GM12878 (cell line): ENCODE measurements at places on chromosomes 3 and 15. TPM values are rescaled to one million over a fixed set of nuclear protein-coding genes. Genes with fewer than 3 reads are reported as not detected.

ACTR8 gene
- 24.7 and 26.3 TPM in 2 replicates for polyA plus RNA-seq

LINGO1 gene
- polyA plus RNA-seq, result 0.14 and 0.19 TPM in 2 replicates

CKMT1A gene
- polyA plus RNA-seq, result not detected in 2 replicates

PLA2G4D gene
- not detected in 2 replicates for polyA plus RNA-seq

KCNAB1 gene
- 0.58 and 0.69 TPM in 2 replicates for polyA plus RNA-seq

FMN1 gene
- not detected in 2 replicates for polyA plus RNA-seq

MINDY2 gene
- polyA plus RNA-seq, result 5.3 and 9.4 TPM in 2 replicates

USP13 gene
- 7.4 and 11.7 TPM in 2 replicates for polyA plus RNA-seq

DNA sequence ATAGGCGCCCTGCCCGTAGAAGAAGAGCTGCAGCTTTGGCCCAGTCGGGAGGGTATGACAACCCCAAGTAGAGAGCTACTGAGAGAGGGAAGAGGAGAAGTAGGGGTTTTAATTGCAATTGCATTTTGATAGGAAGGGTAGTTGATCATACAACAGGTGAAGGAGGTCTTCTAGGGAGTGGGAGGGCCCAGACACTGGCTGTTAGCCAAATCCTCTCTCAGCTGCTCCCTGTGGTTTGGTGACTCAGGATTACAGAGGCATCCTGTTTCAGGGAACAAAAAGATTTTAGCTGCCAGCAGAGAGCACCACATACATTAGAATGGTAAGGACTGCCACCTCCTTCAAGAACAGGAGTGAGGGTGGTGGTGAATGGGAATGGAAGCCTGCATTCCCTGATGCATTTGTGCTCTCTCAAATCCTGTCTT, 408.9 kb upstream of the THBS1 start:
- DNase-seq, result peak; percentile 19

DNA sequence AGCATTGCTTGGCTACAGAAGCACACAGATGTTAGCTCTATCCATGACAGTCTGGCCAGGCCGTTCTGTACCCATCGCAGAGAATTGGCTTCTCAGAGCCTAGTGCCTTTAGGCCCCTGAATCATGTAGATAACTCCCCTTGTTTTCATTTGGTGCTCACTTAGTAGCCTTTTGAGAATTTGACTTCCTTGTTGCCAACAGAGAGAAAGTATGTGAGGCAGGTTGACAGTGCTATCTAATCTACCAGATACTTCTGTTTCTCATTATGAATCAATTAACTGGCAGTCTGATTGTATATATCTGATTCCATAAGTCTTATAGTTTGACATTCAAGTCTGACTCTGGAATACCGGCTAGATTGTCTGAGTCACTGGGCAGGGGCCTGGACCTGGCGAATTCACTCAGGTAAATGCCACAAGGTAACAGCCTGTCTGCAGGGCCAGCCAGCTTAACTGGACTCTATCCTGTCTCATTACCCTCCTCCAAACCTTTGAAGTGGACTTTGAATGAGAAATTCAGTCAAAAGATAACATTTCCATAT, 160.2 kb downstream of the GHSR start:
- DNase-seq, result no peak

- DNase-seq, result no peak
These were observed 267.9 kb downstream of the GABRG3 start for GRCh38 chr15:27238707-27239423.

- DNase-seq, result no peak
These were observed 28.5 kb downstream of the IL16 start for GRCh38 chr15:81225161-81225671.

- no peak for DNase-seq
These were observed 119.9 kb downstream of the NSMCE3 start for GRCh38 chr15:29149738-29150075.
